Stimulated activated CD4-positive, alpha-beta T cell treated with anti-CD3 and anti-CD28 coated beads, Interleukin-1b, Interleukin-23, amount 100 ng/mL, for 24 hours (primary cell): ENCODE measurements at places on chromosomes 11 and 22.

- no peak for DNase-seq
These were observed 46.3 kb upstream of the PSMA1 start for GRCh38 chr11:14566331-14567063.

- DNase-seq: no peak
These were observed 177.1 kb upstream of the PITPNB start for GRCh38 chr22:28096161-28096560.

- DNase-seq: no peak
These were observed 16.8 kb upstream of the PANX2 start for GRCh38 chr22:50153756-50154140.

- DNase-seq: no peak
These were observed 143.2 kb upstream of the TRPC6 start for GRCh38 chr11:101726988-101727387.

- no peak for DNase-seq
These were observed 160.8 kb downstream of the LDLRAD3 start for GRCh38 chr11:36104660-36104992.

DNA sequence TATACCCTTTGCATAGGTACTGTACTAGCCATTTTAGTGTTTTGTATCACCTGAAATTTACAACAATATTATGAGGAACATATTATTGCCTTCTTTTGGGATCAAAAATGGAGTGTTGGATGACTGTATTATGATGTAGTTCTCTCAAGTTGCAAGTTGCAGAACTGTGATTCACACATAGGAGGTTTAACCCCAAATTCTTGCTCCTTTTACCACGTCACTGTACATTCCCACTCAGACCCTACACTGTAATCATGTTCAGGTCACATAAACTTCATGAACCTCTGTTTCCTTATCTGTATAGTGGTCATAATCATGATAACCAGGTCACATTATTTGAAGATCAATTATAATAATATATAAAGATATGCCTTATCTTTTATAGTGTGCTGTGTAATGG is 925.1 kb upstream of the TENM4 start:
- no peak for DNase-seq

GRCh38 chr11:9753021-9753420 is 89.1 kb downstream of the SWAP70 start:
- no peak for DNase-seq

- DNase-seq: no peak
These were observed 29.7 kb upstream of the NDUFC2 start for GRCh38 chr11:78109081-78110015.

DNA sequence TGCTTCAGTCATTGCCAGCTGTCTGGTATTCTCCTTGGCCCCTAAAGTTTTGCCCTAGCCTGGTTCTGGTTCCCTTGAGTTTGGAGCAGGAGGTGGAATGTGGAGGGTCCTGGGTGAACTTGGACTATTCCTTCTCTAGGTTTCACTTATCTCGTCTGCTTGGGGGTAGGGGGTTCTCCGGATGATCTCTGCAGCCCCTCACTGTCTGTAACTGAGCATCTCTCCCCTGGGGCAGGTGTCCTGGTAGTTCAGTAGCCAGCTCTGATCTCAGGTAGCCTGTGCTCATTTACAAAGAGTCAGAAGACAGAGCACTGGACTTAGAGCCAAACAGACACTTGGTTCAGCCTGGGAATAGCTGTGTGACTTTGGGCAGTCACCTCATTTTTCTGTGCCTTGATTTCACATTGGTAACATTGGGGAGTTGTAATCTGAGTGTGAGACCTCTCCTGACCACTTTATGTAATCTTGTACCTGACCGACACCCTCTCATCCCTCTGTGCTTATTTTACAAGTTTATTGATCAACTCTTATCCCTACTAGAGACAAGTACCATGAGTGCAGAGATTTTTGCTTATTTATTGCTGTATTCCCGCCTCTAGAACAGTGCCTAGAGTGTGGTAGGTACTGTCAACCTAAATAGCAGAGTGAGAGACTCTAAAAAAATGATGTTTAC is 804 bp downstream of the CCDC134 start:
- DNase-seq: no peak

GRCh38 chr22:47408409-47408808 is 646.0 kb downstream of the TBC1D22A start:
- no peak for DNase-seq

GRCh38 chr11:8098879-8099278 is 17.9 kb downstream of the TUB start:
- no peak for DNase-seq

- DNase-seq: no peak
These were observed 2.4 kb downstream of the FADS2 start for GRCh38 chr11:61830237-61831105.
